ENCODE measurements at places on chromosomes 6 and 20.

- no peak for DNase-seq
These were observed 60.0 kb downstream of the GINS1 start for GRCh38 chr20:25467441-25467840.

GRCh38 chr6:135129136-135129856 lies 51.8 kb upstream of the MYB start:
- no peak for DNase-seq

DNA sequence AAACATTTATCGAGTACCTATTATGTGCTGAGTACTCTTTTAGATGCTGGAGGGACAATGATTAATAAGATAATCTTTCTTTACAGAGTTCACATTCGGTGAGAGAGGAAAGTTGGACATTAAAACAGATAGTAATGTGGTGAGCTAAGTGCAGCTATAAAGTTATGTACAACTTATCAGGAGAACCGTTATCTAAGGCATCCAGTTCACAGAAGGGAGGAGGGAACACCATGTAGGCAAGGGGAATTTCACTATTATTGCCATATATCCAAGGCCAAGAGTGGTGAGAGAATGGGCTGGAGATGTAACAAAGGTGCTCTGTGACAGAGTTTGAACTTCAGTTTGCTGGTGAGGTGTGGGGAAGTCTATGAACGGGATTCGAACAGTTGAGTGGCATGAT lies 105.8 kb downstream of the CARMIL1 start:
- DNase-seq, result no peak

DNA sequence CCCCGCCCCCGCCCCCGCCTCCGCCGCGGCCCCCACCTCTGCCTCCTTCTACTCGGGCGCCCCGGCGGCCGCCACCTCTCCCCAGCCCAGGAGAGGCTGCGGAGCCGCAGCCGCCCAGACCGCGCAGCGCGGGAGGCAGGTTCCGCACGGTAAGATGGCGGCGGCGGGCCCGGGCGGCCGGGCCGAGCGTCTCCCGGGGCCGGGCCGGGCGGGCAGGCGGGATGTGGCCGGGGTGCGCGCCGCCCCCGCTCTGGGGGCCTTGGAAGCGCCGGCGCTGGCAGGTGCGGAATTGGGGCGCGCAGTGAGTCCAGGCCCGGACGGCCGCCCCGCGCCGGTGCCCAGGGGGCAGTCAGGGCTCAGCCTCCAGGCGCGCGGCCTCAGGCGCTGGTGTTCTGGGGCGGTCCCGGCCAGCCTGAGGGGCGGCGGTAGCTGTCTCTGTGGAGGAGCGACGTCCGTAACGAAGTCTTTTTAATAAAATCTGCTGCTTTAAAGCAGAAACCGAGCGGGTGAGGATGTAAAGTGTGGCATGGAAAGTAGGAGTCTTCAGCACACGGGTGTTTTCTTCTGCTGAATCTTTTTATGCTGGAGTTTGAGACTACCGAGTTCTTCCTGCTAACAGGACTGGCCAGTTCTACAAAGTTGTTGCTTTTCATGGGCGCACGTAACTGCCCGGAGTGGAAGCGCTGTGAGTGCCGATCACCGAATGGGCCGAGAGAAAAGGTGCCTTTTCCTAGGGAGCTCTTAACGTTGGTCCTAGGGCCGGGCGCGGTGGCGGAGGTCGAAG lies at the start of gene GID8:
Gene GID8 (plus strand): TSS at position 43 of the 784 bp plus-strand sequence. CDS start 3,356 bp downstream, outside the sequence.
- no peak for DNase-seq

GRCh38 chr20:63066506-63067265 lies 59.9 kb upstream of the BHLHE23 start:
- DNase-seq, result no peak

DNA sequence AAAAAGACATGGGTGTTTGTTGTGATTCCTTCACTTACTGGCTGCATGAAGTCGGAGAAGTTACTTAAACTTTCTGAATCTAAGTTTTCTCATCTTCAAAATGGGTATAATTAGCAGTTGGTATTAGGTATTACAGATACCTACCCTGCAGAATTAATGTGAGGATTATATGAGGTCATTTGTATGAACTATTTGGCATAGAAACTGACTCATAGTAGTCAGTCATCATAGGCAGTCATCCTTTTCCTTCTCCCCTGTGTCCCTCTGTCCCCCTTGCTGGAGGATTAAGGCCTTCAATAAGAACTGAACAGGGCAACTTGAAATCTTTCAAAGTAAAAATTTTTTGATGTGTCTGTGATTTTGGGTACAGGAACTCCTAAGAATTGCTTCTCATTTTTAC lies 26.3 kb downstream of the RALGAPB start:
- DNase-seq, result no peak

DNA sequence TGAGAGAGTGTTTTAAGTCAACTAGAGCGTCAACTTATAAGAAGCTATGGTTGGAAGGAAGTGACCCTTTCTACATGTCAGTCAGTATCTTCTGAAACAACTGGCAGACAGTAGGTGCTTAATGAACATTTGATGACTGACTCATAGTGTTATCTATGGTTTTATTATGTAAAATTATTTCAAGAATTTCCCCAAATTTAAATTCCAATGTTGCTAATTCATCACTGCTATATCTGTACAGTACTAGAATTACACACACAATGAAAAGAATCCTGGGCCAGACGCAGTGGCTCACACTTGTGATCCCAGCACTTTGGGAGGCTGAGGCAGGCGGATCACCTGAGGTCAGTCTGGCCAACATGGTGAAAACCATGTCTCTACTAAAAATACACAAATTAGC lies 721.4 kb upstream of the FLRT3 start:
- no peak for DNase-seq

- no peak for DNase-seq
These were observed 32.1 kb upstream of the MANEA start for GRCh38 chr6:95545226-95545625.

DNA sequence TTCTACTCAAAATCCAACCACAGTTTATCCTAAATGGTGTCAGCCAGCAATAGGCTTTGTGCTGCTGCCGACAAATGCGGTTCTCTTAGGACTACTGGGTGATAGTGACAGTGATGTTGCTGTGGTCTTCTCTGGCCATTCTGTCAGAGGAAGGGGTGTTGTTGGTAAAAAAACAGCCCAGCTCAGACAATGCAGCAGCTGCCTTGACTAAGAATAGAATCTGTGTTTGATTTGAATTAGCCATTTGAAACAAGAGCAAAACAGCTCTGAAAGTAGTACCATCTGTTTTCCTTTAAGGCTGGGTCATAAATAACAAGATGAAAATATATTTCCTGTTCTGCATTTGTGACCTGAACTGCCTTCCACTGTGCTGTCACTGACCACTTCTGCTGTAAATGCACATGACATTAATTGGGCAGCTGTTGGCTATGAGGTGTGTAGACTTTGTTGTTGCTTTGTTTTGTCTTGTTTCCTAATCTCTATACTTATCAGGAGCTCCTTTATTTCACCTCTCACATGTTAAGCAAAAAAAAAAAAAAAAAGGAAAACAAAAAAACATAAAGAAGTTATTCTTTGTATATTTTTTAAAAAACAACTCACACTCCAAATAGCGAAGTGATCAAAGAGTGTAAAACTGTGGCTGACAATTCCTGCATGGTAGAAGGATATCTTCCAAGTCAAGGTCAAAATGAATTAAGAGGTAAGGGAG lies 497.8 kb upstream of the ARID1B start:
- no peak for DNase-seq

DNA sequence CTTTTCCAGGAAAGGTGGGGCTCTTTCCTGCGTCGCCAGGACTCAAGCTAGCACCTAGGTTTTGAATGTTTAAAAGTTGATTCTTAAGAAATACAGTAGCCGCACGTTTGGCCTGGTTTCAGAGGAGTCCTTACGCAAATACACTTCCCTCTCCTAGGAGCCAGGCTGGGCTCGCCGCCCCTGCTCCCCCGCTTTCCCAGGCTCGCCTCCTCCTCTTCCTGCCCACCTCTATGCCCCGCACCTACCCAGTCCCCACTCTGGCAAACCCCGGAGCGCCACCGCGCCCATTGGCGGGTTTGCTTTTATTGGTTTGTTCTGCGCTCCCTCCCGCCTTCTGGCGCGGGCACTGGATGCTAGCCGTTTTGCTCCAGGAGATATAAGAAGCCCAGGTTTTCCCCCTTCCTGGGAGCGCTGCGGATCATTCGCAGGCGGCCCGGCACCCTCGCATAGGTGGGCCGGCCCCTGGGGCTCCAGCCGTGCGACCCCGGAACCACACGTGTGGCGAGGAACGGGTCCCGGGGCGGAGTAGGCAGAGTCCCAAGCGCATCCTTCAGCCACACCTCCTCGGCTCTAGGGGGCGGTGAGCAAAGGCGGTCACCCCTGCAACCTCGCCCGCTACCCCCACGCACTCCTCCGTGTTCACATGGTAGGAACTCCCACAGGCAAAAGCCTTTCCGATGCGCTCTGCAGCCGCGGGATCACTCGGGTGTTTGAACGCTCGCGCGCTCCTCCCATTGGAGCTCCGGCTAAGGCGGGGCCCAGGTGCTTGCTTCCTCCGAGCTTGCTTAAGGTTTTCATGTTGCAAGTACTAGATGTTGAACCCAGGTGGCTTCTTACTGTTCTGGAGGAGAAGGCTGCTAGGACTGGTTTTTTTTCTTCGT lies 119.0 kb downstream of the RTN4IP1 start:
- peak; percentile 10 for DNase-seq

- no peak for DNase-seq
These were observed 140.7 kb upstream of the TMEM170B start for GRCh38 chr6:11396860-11397259.

GRCh38 chr20:25336561-25337422 lies 53.8 kb downstream of the ABHD12 start:
- peak; percentile 60 for DNase-seq

DNA sequence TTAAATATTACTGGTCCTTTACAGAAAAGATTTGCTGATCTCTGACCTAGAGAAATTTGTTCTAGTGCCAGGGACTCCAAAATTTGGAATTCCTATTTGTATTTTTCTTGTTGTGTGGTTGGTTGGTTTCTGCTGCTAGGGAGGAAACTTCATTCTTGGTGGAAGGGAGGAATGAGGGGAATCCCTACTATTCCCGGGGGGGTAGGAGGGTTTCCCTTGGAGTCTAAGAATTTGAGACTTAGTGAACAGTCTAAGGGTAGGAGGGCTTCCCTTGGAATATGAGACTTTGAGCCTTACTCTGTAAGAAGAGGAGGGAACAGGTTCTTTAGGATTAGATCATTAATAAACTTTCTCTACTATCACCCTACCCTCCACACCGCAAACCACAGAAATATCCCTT lies 67.1 kb upstream of the ADGRF1 start:
- DNase-seq, result no peak

DNA sequence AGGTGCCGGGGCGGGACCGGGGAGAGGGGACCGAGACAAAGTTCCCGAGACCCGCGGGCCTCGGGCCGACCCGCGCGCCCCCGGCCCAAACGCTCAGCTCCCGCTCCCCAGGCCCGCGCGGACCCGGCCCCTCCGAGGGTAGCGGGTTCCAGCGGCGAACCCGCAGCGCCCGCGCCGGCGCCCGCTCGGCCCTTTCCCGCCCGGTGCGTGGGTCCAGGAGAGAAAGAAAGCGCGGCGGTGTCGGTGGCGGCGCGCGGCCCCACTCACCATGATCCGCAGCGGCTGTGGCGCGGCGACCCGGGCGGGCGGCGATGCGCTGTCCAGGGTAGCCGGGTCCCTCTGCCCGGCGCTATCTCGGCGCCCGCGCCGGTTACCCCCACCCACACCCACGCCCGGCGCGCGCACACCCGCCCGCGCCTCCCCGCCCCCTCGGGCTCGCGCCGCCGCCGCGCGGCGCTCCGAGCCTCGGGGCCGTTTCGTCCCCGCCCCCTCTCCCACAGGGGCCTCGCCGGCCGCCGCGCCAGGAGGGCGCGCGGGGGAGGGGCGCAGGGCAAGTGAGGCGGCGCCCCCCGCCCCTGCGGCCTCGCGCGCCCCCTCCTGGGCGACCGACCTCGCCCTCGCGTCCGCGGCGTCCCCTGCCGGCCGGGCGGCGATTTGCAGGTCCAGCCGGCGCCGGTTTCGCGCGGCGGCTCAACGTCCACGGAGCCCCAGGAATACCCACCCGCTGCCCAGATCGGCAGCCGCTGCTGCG lies at the start of gene ELOVL2:
Gene ELOVL2 (minus strand): TSS at position 345 of the 751 bp plus-strand sequence. CDS start 75 bp downstream, at position 270.
- DNase-seq, result no peak

DNA sequence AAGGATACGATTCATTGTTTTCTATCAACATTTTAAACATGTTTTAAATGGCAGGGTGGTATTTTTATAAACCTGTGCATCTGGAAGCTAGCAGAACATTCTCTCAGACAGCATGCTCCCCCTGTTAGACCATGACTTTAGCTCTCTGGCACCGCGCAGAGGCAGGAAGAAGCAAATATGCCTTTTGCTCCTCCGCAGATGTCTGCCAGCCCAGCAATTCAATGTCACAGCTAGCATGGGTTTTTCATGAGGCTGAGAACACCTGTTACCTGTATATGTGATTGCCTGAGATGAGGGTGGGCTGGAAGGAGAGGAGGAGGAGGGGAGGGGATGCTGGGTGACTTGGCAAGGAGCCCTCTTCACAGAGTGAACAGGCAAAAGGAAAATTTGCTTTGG lies 6.7 kb downstream of the MTCH1 start:
- DNase-seq, result peak; percentile 83

DNA sequence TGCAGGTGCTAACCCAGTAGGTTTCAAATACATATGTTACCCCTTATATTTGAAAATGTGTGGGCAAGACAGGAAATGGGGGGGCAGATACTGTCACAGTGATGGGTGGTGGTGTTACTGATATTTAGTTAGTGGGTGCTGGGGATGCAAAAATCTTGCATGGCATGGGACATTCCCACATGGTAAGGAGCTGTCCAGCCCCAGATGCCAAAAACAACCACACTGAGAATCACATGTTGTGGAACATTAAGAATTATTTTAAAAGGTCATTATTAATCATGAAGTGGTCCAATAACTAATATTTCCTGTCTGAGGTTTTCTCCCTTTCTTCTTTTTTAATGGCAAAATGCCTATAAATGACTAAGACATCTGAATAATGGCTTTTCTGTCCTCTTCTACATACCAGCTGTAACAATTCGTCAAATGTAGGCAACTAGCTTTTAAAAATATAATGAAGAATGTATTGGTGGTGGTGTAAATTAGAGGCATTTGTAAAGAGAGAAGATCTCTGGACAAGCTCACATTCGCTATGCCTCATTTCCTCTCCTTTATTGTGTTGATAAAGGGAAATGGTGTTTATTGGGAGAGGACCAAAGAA lies 57.3 kb upstream of the SLC35B3 start:
- no peak for DNase-seq

DNA sequence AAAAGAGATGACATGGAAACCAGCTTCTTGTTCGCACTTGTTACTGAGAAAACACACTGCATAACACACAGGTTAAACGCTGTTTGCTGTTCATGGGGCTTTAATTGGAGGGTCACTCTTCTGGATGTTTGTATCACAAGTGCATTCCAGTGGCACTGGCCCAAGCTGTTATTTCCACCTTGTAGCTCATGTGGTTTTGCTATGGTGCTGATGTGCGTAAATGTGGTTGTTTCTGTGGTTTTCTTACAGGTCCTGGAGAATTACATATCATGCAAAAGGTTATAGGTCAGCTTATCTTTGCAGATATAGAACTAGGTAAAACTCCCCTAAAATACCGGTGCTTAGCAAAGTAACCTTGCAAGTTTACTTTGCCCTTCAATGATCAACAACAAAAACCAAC lies 89.3 kb upstream of the AHI1 start:
- DNase-seq, result no peak

GRCh38 chr6:123965894-123966293 lies 162.2 kb downstream of the NKAIN2 start:
- no peak for DNase-seq

GRCh38 chr6:2992330-2992979 lies 7.2 kb upstream of the NQO2 start:
- DNase-seq, result no peak

GRCh38 chr6:1554476-1555310 lies 55.0 kb upstream of the FOXC1 start:
- DNase-seq, result peak; percentile 62

GRCh38 chr20:63178889-63179686 lies 36.8 kb downstream of the YTHDF1 start:
- DNase-seq, result peak; percentile 81

All from posterior cingulate gyrus (tissue), 11 donors.